HT1080 (cell line): ENCODE measurements at places on chromosomes 1 and 21. TPM values are rescaled to one million over a fixed set of nuclear protein-coding genes. Genes with fewer than 3 reads are reported as not detected.

Gene PARK7
- total RNA-seq, result 274 and 280 TPM in 2 replicates

GRCh38 chr1:63913533-63913932, 139.7 kb downstream of the ROR1 start:
- DNase-seq, result no peak

DNA sequence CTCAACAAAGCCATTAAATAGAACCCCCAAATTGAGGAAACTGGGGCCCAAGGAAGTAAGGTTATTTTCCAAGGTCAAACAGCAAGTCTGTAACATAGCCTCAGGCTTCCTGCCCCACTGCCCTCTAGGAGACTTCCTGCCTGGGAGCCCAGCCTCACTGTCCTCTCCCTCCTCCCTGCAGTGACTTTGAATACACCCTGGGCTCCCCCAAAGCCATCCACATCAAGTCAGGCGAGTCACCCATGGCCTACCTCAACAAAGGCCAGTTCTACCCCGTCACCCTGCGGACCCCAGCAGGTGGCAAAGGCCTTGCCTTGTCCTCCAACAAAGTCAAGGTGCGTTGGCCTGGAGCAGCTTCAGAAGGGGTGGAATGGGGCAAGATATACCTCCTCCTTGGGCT, 18.3 kb downstream of the GRHL3 start:
- DNase-seq, result no peak

Gene DRAXIN
- 0.32 and 0.57 TPM in 2 replicates for total RNA-seq

DNA sequence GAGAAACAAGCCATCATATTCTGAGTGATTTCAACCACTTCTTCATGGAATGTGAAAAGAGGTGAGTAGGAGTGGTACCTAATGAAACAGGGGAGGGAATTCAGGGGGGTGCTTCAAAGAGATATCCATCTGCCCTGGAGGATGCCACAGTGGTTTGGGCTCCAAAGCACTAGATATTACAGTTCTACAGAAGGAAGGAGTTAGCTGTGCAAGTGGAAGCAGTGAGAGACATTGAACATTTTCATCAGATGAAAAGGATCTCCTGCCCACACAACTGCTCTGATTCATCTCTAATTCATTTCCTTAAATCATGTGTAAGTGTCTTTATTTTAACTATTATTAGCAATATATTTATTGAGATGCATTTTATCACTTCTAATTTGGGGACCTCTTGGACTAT, 2.8 kb upstream of the RGS5 start:
- DNase-seq, result peak; percentile 25

- no peak for DNase-seq
These were observed 97.4 kb upstream of the ST6GALNAC5 start for GRCh38 chr1:76769911-76770310.

Gene NAV1
- total RNA-seq, result 24.2 and 40.6 TPM in 2 replicates

DNA sequence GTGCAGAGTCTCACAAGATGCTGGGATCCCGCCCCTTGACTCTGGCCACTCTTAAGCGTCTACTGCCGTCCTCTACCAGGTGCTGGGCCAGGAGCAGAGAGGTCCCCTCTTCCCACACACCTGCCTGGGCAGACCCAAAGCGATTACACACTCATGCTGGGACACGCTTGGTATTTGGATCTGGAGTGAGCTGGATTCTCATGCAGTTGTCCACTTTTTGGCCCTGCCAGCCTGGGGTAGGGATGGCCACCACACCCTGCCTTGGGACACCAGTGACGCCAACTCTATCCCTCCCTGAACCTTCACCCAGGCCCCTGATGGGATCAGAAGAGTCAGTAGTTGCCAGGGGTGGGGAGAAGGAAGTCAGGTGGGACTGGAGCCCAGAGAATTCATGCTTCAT, 28.6 kb downstream of the ITPKB start:
- no peak for DNase-seq

DNA sequence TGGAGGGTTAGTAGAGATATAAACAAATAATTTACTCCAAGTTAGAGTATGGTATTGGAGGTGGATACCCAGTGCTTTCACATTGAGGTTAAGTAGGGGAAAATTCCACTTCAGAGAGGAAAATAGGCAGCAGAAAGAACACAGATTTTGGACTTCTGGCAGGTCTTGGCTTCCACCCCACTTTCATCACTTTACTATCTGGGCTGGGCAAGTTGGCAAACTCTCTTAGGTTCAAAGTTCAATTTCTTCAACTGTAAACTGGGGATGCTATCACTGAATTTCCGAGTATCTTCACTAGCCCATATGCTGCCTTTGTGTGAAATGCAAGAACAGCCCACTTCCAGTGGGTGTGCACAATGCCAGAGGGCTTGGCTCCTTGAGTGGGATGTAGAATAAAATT, 214.9 kb downstream of the GABPA start:
- no peak for DNase-seq

Gene S100B
- not detected in 2 replicates for total RNA-seq

- DNase-seq, result no peak
These were observed 7.2 kb downstream of the FAAH start for GRCh38 chr1:46401154-46401913.

- DNase-seq, result peak; percentile 8
These were observed at the start of gene ZSWIM5 for GRCh38 chr1:45205910-45206721. Gene ZSWIM5, minus strand, starts transcription at chr1:45206605. Its CDS starts 255 bp downstream, at chr1:45206350.

Gene LIN28A
- not detected in 2 replicates for total RNA-seq

- DNase-seq, result peak; percentile 34
These were observed 35.7 kb downstream of the ZBTB8B start for GRCh38 chr1:32500387-32501209.

Gene CRABP2
- 6.0 and 8.6 TPM in 2 replicates for total RNA-seq

DNA sequence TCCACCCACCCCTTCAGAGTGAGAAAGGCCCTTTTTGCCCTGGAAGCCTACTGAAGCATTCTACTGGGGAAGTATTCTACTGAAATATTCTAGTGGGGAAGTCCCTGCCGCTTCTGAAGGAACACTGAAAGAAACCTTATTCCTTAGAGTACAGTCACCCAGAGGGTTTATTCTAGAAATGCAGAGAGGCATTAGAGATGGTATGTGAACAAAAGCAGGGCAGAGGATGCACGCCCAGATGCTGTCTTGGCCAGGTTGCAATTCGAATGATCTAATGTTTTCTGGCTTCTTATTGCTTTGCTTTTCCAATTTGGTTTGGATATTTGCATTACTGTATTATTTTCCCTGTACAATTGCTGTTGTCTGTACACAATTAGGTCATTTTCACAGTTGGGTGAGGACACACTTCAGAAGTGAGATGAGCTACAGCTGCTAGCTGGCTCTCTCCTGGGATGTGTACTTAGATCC, 37.1 kb downstream of the CCN1 start:
- DNase-seq, result no peak

DNA sequence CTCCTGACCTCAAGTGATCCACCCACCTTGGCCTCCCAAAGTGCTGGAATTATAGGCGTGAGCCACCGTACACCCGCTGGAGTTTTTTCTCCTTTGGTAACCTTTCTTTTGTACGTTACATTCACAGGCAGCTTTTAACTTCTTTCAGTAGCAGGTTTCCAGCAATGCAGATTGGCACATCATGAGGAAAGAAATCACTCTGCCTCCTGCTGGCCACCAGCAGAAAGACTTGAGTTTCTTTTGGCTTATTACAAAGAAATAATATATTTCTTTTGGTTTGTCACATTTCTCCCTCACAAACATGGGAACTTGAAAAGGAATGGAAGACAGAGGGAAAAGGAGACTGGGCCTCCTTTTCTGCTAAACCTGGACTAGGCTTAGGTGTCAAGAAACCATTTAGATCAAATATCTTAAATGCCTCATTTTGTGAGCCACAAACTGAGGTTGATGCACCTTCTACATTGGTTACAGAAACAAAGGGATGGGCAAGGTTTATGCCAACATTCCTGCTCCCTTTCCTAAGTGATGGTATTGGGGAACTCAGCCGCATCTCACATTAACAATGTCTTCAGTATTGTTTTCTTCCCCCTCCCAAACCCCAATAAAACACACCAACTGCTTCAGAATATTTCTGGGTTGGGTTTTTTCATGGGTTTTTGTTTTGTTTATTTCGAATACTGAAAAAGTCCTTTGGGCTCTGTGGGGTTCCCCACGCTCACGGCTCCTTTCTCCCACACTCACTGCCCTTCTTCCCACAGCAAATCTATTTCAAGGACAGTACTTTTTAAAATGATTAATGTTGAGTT, 7.7 kb downstream of the ENSA start:
- DNase-seq, result no peak

GRCh38 chr1:42138586-42138985, 14.6 kb upstream of the GUCA2B start:
- no peak for DNase-seq

- peak; percentile 52 for DNase-seq
These were observed 24.5 kb downstream of the SSX2IP start for GRCh38 chr1:84665703-84666317.

DNA sequence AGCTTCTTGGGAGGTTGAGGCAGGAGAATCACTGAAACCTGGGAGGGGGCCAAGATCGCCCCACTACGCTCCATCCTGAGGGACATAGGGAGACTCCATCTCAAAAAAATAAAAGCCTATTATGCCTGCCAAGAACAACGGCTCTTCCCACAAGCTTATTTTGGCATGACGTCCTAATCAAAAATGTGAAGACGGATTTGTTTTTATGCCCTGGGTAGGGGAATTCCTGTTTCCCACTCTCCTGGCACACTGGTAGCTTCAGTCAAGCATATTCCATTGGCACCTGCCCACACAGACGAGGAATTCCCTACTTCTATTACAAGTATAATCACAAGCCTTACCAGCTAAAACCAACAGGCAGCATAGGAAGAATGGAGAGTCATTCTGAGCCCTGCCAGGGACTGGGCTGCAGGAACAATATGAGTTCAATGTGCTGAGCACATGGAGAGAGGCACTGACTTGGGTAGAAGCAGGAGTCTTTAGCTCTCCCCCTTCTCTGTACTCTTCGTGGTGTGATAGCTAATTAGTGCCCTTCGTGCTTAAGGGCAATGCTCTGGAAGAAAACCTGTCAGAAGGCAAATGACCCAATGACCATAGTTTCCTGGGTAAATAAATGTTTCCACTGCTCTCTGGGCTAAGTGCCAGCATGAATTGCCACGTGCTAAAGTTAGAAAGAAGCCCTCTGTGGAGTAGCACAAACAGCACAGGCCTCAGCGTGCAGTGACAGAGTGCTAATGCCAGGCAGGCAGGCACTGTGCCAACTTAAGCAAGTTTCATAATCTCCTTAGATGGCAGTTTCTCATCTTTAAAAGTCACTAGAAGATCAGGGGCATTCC, 16.8 kb downstream of the TNFSF4 start:
- peak; percentile 65 for DNase-seq

Gene IFI44
- total RNA-seq, result 3.9 and 6.5 TPM in 2 replicates

- DNase-seq, result no peak
These were observed 50.9 kb downstream of the KANK4 start for GRCh38 chr1:62268315-62268714.

- DNase-seq, result peak; percentile 58
These were observed 87.5 kb downstream of the COL24A1 start for GRCh38 chr1:86068841-86069756.

GRCh38 chr1:116126281-116126680, 15.1 kb downstream of the MAB21L3 start:
- no peak for DNase-seq

DNA sequence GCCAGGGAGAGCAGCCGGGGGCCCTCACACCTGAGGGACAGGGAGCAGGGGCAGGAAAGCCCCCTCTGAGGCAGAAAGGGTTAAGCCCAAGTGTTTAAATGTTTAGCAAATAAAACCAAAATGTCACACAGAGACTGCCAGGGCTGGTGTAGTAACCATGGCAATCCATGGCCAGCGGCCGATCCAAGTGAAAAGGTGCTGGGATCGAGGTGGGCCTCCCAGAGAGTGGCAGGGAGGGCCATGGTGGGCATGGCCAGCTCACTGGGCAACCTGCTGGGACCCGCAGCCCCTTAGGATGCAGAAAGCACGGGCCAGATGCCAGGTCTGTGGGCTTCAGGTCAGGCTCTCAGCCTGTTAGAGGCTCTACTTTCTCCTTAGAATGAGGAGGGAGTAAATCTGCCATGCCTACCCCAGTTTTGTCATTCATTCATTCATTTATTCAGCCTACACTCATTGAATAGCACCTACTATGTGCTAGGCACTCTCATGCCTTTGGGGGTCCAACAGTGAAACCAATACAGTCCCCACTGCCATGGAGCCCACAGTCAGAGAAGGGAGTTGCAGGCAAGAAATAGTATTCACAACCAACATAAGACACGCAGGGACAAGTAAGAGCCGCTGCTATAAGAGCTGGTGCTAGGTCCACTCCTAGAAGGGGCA, 56.1 kb downstream of the KCNN3 start:
- DNase-seq, result no peak

GRCh38 chr1:27992276-27992675, 32.5 kb downstream of the XKR8 start:
- peak; percentile 21 for DNase-seq

Gene PLA2G5
- total RNA-seq, result not detected in 2 replicates

GRCh38 chr1:230303069-230303468, 123.1 kb downstream of the PGBD5 start:
- DNase-seq, result no peak

- peak; percentile 77 for DNase-seq
These were observed 12.0 kb upstream of the SYT14 start for GRCh38 chr1:209926045-209926444.

Gene CHI3L2
- total RNA-seq, result 1.0 and 1.5 TPM in 2 replicates

- DNase-seq, result no peak
These were observed 2.0 kb downstream of the RNF186 start for GRCh38 chr1:19812875-19813642.

Gene SHE
- total RNA-seq, result not detected in 2 replicates

DNA sequence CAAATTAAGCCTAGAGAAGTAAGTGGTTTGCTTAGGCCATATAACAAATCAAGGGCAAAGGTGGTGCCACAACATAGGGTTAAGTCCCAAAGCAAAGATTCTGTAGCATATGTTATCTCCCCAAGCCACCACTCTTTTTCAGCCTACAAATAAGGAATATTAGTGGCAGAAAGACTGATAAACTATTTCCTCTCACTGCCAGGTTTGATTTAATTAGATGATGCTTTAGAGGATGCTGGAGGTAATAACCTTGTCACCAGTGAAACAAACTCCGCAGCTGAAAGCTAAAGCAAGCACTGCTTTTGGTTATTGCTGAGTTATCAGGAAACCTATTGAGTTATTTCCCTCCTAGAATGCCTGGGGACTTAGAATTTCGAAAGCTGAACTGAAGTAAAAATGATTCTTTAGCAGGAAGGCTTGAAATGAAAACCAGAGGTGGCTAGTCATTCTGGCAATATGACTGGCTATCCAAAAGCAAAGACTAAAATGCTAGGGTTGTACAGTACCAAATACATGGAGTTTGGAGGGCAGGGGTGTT, 145.2 kb downstream of the SYT2 start:
- no peak for DNase-seq

- DNase-seq, result peak; percentile 35
These were observed 966 bp downstream of the TFB2M start for GRCh38 chr1:246564839-246565750.

Gene PPIAL4G
- total RNA-seq, result not detected in 2 replicates

Gene OR2T33
- total RNA-seq, result 0.08 TPM in 1 of 2 replicates, not detected in the other

Gene RGS2
- 3.6 and 5.2 TPM in 2 replicates for total RNA-seq

GRCh38 chr1:172670791-172671190, 11.9 kb downstream of the FASLG start:
- no peak for DNase-seq

GRCh38 chr1:103960710-103961109, 211.0 kb downstream of the AMY1C start:
- DNase-seq, result no peak

DNA sequence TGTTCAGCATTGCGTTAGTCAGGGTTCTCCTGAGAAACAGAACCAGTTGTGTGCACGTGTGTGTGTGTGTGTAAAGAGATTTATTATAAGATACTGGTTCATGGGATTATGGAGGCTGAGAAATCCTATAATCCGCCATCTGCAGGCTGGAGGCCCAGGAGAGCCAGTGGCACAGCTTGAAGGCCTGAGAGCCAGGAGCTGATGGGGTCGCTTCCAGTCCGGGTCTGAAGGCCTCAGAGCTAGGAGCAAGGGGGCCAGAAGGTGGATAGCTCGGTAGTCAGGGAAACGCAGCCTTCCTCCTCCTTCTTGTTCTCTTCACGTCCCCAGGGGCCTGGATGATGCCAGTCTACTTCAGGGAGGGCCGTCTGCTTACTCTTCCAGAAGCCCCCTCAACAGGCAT, 37.7 kb downstream of the FAAP20 start:
- DNase-seq, result no peak
